HFF-Myc (cell line): ENCODE measurements at places on chromosomes 6 and 20.
A peak's percentile ranks its signal among the peaks of the same experiment; 100 is the strongest.

DNA sequence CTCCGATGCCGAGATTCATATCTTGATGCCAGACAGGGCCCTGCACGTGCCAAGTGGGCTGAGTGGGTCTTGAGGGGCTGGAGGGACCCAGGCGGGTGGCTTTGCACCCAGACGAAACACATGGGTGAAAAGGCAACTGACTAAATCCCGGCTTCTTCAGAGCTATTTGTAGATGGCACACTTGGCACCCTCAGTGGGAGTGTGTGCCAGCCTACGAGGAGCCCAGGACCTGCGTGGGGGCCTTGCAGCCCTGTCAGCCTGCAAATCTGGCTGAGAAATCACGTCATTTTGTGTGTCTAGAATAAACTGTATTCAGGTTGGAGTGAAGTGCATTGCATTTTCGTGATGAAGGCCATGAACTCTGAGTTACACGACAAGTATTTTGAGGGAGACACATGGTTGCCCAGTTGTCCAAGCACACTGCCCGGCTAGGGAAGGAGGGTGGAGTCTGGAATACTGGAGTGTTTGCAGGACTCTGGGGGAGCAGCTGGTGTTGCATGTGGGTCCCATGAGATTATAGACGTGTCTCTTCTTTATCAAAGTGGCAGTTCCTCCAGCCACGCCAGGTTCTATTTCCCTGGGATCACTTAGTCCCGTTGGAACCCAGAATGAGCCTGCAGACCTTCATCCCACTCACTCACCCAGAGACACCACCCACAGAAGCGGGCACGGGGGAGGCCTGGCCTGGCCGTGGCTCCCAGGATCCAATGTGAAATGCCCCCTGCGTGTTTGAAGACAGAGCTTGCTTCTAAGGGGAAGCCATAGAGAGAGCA lies 60.2 kb downstream of the DLL1 start:
- no peak for DNase-seq

DNA sequence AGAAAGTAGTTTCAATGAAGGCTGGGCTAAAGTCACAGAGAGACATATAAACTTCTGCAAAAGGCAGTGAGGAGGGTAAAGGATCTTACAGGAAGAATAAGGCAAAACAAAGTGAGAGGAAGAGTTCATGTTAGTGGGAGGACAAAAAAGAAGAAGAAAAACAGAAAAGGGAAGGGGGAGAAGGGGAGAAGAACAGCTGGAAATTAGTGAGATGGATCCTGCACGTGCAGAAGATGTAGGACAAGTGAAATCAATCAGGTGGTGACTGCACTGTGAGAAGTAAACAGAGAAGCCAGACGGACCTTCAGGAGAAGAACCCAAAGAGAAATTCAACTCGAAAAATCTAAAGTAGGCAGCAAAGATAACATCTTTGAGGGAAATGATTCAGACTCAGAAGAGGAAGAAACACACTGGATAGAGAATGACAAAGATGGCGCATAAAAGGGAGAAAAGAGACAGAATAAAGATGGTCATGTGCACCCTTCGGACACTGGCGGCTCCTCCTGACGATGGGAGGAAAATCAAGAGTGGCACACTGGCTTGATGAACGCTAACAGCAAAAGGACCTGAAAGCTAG lies 105.9 kb downstream of the MYB start:
- no peak for DNase-seq

- no peak for DNase-seq
Observed at GRCh38 chr6:105305521-105305920, 97.4 kb downstream of the PREP start.

- peak; percentile 86 for DNase-seq
Observed at GRCh38 chr6:3612341-3613041, 139.0 kb downstream of the PXDC1 start.

GRCh38 chr6:149934249-149935156 lies 7.3 kb upstream of the ULBP2 start:
- peak; percentile 45 for DNase-seq

DNA sequence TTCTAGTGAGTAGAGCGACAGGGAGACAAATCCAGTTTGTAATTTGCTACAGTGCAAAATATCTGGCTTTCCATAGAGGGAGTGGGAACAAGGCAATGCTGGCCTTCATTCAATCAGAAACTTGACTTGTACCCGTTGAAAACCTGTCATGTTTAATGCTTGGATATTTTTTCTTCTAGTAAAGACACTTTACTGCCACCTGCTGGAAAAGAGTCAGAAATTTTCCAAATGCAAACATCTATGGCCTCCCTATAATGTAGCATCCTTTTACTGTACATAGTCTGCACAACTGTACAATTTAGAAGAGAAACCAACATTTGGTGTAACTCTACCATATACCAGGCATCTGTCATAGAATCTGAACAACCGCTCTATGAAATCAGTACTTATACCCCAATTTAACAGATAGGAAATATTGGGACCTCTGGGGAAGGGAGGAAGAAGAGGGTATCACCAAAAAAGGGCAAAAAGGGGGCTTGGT lies 16.7 kb upstream of the TBC1D20 start:
- DNase-seq: peak; percentile 36
